ENCODE measurements at places on chromosomes 7 and 10.

DNA sequence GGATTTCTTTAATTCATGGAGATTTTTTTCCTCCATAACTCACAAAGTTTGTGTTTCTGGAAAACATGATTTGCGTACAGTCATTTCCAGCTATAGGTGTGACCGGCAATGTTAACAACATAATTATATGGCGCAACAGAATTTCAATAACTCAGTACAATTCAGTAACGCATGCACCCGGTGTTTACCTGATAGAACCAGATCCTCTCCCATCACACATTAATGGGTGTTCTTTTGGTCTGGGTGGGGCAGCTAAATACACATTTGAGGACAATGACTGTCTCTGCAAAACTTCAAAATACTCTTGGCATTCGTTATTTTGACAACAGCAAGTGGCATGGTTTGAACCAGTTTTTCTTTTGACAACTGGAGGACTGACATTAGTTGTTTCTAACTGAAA is 102.3 kb downstream of the KLF6 start:
- no peak for DNase-seq

DNA sequence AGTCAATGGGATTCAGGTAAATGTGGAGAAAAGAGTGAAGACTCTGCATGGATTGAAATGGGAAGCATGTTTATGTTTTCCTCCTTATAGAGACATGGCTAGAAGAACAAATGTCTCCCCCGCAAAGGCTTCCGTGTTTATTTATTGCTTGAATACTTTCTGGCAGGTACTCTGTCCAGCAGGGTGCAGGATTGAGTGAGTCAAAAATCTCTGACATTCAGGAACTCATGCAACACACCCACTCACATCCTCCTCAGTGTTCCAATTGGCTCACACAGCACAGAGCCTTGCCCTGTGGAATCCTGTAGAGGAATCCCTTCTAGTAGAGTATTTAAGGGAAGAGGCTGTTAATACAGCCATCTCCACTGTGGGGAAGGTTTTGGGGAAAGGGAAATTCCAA is 290.3 kb upstream of the VWC2 start:
- DNase-seq = no peak

DNA sequence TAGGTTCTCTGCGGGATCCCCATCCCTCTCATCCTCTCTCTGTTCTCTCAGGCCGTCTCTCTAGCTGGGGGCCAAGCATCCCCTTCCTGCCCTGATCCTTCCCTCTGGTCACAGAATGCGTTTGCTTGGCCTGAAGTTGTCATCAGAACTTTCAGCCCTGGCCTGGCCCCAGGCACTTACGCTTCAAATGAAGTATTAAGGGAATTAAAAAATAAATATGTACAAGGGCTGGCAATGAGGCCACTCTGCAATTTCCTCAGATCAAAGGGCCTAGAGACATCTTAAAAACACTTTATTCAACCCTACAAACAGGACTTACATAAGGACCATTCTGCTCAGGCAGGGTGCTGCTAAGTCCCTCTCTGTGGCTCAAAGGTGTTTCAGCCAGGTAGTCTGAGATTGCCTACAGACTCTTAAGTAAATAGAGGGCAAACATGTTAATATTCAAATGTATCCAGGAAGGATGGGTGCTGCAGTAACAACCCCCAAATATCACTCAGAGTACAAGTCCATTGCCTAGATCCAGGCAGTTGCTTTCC is 16.0 kb downstream of the SFTPD start:
- DNase-seq = no peak

DNA sequence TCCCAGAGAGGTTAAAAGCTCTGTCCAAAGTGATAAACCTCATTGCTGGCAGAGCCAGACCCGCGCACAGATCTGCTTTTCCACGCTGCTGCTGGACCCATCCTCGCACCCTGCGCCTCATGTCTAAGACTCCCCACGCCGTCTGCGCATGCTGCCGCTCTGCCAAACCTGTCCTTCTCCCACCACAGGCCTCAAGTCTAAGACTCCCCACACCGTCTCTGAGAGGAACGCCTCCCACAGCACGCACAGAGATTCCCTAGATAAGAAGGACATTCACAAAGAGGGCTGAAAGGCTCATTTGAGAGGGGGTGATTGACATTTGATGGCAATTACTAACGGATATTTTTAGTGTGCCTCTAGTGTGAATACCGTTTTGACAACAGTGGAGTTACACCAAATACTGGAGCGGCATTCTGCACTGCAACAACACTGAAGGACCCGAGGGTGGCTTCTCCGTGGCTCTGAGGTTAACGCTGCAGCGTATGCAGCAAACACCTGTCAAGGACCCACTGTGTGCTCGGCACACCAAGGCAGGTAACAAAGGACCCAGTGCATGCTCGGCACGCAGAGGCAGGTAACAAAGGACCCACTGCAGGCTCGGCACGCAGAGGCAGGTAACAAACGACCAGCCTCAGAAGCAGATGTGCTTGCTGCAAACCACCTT is 231.4 kb downstream of the DNAJB6 start:
- DNase-seq = peak; percentile 16

DNA sequence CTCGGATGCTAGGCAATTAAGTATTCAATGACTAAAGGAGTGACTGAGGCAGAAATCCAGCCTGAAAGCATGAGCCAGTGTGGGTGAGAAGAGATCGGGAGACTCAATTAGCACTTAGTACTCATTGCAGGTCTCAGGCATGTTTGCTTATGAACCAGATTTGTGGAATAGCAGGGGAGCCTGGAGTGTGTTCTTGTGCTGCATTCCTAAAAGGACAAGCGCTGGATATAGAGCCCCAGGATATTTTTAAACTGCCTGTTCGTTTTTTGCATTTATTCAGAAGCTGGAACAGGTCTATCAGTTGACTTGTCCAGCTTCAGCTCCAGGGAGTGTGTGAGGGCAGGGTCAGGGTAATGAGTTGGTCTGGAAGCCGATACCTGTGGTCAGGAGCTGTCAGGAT is 120.3 kb downstream of the BMPER start:
- no peak for DNase-seq

- no peak for DNase-seq
These were observed 370.4 kb downstream of the TNS3 start for GRCh38 chr7:47211519-47211973.

- DNase-seq = no peak
These were observed 174 bp downstream of the ADCY1 start for GRCh38 chr7:45574416-45574668.

GRCh38 chr10:91006001-91006751 is 85.3 kb upstream of the ANKRD1 start:
- peak; percentile 73 for DNase-seq

- no peak for DNase-seq
These were observed 64.0 kb upstream of the SEMA3A start for GRCh38 chr7:84258628-84259027.

DNA sequence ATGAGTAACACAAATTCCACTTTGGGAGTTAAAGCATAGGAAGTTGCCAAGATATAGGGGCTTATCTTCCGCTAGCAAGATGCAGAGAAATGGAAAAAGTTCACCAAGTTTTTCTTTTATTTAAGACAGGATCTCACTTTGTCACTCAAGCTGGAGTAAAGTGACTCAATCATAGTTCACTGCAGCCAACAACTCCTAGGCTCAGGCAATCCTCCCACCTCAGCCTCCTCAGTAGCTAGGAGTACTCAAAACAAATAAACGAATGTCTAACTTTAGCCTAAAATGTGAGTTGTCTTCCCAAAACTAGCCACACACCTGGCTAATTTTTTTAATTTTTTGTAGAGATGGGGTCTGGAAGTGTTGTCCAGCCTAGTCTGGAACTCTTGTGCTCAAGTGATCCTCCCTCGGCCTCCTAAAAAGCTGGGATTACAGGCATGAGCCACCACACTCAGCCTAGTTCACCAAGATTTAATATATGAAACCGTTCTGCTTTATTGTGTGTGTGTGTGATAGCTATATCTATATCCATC is 9.9 kb downstream of the VIM start:
- no peak for DNase-seq

DNA sequence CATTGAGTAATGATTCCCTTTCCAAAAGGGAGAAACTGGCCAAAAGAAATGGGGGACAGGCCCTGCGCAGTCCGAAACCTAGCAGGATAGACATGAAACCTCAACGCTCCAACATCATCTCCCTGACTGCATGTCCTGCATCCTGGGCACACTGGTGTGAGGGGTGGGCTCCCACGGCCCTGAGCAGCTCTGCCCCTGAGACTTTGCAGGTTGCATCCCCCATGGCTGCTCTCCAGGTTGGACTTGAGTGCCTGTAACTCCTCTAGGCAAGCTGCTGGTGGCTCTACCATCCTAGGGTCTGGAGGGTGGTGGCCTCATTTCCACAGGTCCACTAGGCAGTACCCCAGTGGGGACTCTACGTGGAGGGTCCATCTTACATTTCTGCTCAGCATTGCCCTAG is 16.3 kb upstream of the CRYGN start:
- no peak for DNase-seq

- DNase-seq = no peak
These were observed 577.8 kb downstream of the ETV1 start for GRCh38 chr7:13411636-13412035.

GRCh38 chr10:28800144-28800543 is 122.8 kb downstream of the BAMBI start:
- DNase-seq = no peak

DNA sequence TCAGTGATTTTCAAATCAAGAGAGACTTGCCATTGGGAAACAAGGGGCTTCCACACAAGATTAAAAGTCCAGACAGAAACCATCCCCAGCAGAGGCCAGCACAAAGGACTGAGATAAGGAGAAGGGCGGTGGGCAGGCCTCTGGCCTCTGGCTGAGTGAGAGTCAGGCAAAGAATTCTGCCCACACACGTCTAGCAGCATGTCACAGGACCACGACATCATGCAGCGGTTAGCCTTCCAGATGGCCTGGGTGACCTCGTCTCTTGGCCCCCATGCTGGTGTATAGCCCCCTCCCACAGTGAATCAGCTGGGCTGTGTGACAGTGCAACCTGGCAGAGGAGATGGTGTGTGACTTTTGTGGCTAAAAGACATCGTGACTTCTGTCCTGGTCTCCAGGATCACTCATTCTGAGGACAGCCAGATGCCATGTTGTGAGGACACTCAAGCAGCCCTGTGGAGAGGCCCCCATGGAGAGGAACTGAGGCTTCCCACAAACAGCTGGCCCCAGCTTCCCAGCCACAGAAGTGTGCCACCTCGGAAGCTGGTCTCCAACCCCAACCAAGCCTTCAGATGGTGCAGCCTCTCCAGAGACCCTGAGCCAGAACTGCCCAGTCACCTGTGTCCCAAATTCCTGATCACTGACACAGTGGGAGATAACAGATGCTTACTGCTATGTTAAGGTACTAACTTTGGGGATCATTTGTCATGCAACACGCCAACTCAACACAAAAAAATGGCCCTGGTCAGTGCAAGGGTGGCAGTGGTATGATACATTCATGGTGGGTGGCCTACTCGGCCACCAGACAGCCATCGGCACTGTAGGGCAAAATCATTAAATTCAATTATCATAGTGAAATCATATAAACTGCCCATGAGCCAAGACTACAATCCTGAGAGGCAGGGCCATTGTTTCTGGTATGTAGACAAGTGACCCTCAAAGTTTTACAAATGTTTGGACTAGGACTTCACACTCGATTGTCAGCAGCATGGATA is 73.2 kb downstream of the TNS3 start:
- no peak for DNase-seq

GRCh38 chr10:86699991-86700840 is 31.9 kb downstream of the LDB3 start:
- no peak for DNase-seq

- DNase-seq = no peak
These were observed 130.5 kb downstream of the GRK5 start for GRCh38 chr10:119337796-119338432.

DNA sequence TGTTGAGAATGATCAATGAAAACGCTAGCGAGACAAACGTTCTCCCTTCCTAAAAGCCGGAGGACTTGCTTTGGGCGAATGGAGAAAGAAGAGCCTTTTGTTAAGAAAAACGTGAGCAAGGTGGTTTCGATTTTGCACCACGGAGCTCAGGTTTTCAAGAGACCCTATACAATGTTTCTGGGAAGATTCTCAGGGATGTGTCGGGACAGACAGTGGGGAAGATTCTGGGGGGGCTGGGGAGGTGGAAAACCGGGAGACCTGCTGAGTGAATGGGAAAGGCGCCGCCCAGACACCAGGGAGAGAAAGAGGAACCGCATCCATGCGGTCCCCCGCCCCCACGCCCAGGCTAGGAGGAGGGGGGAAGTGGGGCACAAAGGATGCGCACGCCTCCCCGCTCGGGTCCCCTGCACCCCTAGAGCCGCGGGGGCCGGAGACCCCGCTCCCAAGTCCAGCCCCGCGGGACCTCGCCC is 745 bp downstream of the YWHAG start:
- peak; percentile 71 for DNase-seq

- no peak for DNase-seq
These were observed 92.6 kb downstream of the PTEN start for GRCh38 chr10:87956055-87956454.

- no peak for DNase-seq
These were observed 248.1 kb downstream of the ELFN1 start for GRCh38 chr7:1918063-1918645.

- DNase-seq = no peak
These were observed 100.8 kb downstream of the ATXN7L1 start for GRCh38 chr7:105775580-105775979.

DNA sequence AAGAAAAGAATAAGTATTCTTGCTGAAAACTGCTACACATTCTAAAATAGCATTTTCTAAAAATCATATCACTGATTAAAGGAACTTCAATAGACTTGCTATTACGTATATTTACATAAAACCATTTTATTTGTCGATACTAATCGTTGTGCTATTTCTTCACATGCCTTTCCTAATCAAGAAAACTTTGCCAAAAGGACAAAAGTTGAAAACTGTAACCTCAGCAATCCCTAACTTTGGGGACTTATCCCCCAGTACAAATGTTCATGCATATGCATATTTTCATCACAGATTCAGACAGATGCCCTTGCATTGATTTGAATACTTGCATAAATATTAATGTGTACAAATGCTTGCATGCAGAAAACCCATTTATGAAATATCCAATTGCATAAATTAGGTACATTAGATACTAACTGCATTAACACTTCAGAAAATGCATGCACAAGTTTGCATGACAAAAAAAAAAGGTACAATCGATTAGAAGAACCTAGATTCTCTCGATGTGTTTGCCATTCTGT is 35.6 kb upstream of the NEBL start:
- no peak for DNase-seq

GRCh38 chr10:11576092-11576809 is 35.2 kb downstream of the USP6NL start:
- DNase-seq = no peak

DNA sequence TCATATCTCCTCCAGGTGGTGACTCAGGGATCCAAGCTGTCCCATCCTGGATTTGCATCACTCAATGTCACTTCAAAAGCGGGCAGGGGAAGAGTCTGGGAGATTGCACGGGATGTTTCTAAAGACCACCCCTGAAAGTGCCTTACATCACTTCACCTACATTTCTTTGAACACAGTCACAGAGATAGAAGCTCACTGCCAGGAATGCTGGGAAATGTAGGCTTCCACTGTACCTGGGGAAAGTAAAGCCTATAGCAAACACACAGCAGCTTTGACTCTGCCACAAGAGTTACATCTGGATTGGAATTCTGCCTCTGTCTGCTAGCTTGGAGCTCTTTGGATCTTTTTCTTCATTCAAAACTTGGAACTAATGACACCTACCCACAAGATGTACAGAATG is 300.9 kb downstream of the WDR11 start:
- no peak for DNase-seq

- no peak for DNase-seq
These were observed 126.3 kb downstream of the ARHGAP21 start for GRCh38 chr10:24597426-24597825.
